ENCODE measurements at places on chromosomes 3 and 15.

DNA sequence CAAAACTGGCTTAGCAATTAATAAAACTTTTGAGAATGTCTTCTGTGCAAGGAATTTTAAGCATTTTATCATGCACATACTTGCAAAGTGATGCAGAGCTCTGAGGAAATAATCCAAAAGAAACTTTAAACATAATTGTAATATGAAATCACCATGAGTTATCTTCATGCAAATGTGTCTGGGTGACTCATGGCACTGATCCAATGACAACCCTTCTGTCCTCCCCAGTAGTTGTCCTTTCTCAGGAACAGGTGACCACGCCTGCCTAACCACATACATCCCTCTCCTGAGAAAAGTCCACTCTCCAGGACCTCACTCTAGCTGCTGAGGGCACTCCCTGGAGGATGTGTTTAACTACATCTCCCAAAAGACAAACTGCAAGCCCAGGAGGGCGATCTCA is 530.6 kb upstream of the IL12A start:
- no peak for DNase-seq

- DNase-seq, result no peak
These were observed 45.1 kb downstream of the IL17RD start for GRCh38 chr3:57120040-57120439.

- no peak for DNase-seq
These were observed 35.8 kb upstream of the LRRFIP2 start for GRCh38 chr3:37210230-37210629.

- DNase-seq, result no peak
These were observed 77.4 kb downstream of the SNRK start for GRCh38 chr3:43363621-43364266.

DNA sequence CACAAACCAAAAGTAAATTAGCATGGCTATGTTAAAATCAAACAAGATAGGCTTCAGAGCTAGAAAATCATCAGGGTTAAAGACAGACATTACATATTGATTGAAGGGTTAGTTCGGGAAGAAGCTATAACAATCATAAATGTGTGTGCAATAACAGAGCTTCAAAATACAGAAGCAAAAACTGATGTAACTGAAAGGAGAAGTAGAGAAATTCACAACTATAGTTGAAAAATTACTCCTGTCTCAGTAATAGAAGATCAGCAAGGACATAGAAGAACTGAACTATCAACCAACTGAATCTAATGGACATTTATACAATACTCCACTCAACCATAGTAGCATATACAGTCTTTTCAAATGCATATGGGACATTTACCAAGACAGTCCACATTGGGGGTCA is 59.4 kb downstream of the MCTP2 start:
- DNase-seq, result no peak

GRCh38 chr3:7657214-7658112 is 796.5 kb downstream of the GRM7 start:
- DNase-seq, result no peak

DNA sequence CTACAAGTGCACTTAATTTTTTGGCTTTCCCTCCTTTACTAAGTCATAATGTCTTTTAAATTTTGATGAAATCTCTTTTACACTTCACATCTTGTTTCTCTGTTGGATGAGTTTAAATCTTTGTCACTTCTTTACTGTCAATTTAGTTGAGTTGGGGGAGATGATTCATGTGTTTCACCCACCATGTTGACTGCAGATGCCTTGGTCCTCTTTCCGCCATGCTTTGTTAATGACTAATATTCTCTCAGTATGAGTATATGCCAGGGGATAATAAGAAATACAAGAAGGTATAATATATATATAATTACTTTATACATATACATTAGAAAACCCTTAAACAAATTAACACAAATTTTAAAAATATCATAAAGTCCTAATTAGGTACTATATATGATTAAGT is 149.7 kb upstream of the SPRED1 start:
- no peak for DNase-seq

GRCh38 chr3:177640319-177640965 is 443.2 kb upstream of the TBL1XR1 start:
- DNase-seq, result no peak

DNA sequence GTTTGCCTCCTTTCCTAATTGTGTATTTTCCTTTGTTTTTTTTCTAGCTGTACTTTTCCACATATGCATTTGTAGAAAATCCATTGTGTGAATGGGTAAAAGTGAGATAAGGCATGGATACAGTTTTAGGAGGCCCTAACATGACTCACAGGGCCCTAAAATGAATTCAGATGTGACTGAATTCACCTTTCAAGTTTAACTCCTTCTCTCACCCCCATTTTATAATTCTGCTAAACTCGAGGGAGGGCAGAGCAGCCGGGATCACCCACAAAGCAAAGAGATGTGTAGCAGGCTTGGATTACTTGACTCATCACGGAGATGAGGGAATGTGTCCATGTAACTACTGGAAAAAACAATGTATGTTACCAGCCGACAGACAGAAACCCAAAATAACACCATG is 59.9 kb downstream of the FOXP1 start:
- DNase-seq, result no peak

- no peak for DNase-seq
These were observed 115.6 kb downstream of the ADAMTSL3 start for GRCh38 chr15:83769411-83769999.

GRCh38 chr3:98786364-98787006 is 23.3 kb downstream of the ST3GAL6 start:
- DNase-seq, result no peak

- no peak for DNase-seq
These were observed 751.7 kb upstream of the GOLIM4 start for GRCh38 chr3:168847291-168847883.
